CD4-positive, alpha-beta memory T cell (primary cell): ENCODE measurements at places on chromosomes 4 and X. TPM values are rescaled to one million over a fixed set of nuclear protein-coding genes. Genes with fewer than 3 reads are reported as not detected.

SPANXN4 gene
- polyA plus RNA-seq = not detected

HNRNPDL gene
- polyA plus RNA-seq = 279 TPM

XKRX gene
- not detected for polyA plus RNA-seq

GC gene
- not detected for polyA plus RNA-seq

DNA sequence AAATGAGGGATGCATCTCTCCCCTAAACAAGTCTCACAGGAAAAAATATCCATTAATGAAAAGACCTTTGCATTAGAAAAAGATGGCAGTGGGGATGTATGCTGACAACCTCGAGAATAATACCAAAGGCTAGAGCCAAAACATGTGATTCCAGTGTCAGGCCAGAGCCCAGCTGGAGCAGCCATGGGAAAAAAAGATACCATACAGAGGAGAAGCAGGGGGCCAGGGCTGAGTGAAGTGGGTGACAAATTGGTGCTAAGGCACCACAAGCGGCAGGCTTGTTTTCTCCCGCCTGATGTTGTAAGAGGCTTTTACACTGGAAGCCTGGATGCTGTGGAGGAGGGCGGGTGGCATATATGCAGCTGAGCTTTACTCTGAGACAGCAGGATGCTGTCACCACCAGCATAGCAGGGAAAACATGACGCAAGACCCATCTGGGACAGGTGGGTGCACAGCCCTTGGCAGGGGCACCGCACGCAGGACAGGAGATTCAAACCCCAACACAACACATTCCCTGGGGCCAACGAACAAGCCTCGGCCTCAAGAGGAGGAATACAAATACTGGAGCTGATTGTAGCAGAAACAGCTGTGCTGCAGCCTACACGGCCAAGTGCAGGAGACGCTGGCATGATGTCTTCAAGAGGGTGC is 91.9 kb downstream of the TSPAN5 start:
- H3K4me3 ChIP-seq = no peak overlapping the region
- no peaks in the 10 kb centered on the region for H3K27me3 ChIP-seq
- no peaks in the 10 kb centered on the region for H3K4me1 ChIP-seq
- H3K27ac ChIP-seq = no peak overlapping the region
- H3K36me3 ChIP-seq = no peaks in the 10 kb centered on the region

GRCh38 chrX:129193357-129193756 is 329.9 kb downstream of the SMARCA1 start:
- H3K4me3 ChIP-seq = no peak overlapping the region
- no peaks in the 10 kb centered on the region for H3K4me1 ChIP-seq
- no peak for DNase-seq
- H3K27me3 ChIP-seq = no peaks in the 10 kb centered on the region
- H3K36me3 ChIP-seq = no peaks in the 10 kb centered on the region

DNA sequence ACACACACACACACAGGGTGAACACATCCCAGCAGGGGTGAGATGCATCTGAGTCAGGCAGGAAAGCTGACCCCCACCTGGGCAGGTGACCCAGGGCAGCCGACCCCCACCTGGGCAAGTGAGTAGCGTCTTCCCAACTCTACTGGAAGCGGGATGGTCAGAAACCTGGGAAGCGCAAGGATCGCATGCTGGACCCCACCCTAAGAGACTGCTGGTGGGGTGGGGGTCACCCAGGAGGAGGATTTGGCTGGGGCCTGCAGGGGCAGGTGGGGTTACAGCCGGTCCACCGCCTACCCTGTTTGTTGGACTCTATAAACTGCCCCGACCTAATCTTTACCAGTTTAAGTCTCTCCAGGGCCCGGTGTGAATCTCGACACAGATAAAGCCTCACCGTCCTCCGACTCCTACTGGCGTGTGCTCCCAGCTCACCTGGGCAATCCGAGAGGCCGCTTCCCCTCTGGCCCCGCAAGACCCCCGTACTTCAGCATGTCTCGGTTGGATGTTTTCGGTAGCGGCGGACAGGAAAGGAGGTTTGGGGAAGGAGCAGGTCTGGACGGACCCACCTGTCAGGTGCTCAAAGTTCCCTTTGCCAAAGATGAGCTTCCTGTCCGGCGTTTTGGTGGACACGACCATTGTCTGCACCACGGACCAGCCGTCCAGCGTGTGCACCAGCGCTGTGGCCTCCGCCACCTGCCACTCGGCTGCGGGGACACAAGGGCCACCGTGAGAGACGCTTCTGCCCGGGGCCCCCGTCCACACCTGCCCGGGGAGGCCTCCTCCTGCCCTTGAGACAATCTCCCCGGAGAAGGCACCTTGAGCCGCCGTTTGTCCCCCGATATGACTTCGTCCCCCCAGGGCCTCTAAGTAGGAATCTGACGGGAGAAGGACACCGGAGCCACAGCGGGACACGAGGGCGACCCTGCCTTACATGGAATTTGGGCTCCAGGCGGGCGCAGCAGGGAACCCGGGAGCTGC is 2.0 kb downstream of the GTPBP6 start:
- no peak overlapping the region for H3K27ac ChIP-seq
- H3K27me3 ChIP-seq = no peaks in the 10 kb centered on the region
- H3K36me3 ChIP-seq = peaks cover 31% of the 10 kb centered on the region
- DNase-seq = no peak
- peaks cover 29% of the 10 kb centered on the region for H3K4me1 ChIP-seq

- DNase-seq = no peak
- H3K4me1 ChIP-seq = peaks cover 19% of the 10 kb centered on the region
- H3K27me3 ChIP-seq = no peaks in the 10 kb centered on the region
- H3K27ac ChIP-seq = no peak overlapping the region
These were observed 18.3 kb upstream of the H2AZ1 start for GRCh38 chr4:99968330-99968729.

- H3K27me3 ChIP-seq = no peaks in the 10 kb centered on the region
- no peak for DNase-seq
- no peak overlapping the region for H3K27ac ChIP-seq
- peaks cover 13% of the 10 kb centered on the region for H3K4me1 ChIP-seq
- H3K36me3 ChIP-seq = no peaks in the 10 kb centered on the region
These were observed 40.3 kb downstream of the PPM1K start for GRCh38 chr4:88244056-88244455.

DNA sequence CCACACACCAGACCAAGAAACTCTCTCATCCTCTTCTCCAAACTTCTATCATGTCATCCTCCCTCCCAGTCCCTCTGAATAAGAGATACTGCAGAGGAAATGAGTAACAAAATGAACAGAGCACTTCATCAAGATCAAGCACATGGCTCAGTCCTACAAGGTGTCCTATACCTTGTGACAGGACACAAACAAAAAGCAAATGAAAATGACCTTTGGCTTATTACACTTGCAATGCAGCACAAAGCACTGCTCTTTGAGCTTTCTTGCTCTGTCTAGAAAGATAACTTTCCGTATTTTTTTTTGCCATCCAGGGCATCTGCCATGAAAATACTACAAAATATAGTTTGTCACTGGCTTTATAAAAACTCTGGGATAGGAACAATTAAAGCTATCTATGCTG is 402.7 kb downstream of the HNRNPD start:
- no peak overlapping the region for H3K27ac ChIP-seq
- DNase-seq = no peak
- H3K27me3 ChIP-seq = no peaks in the 10 kb centered on the region
- H3K4me3 ChIP-seq = no peak overlapping the region

DNA sequence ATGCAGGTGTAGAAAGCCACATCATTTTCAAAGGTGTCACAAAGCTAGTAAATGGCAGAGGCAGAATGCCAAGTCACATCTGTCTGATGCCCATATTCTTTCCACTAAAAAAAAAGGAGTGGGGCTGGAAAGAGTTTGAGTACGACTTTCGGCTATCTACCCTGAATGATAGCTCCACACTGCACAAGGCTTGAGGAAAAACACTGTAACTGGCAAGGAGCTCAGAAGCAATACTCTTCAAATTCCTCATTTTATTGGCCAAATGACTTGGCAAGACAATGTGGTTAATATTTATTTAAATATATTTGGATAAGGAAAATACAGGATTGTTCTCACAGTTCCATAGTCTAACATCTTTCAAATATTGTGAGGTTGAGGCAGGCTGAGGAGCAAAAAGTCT is 5.4 kb upstream of the ADH1C start:
- H3K4me1 ChIP-seq = no peaks in the 10 kb centered on the region
- no peak overlapping the region for H3K4me3 ChIP-seq
- no peaks in the 10 kb centered on the region for H3K36me3 ChIP-seq
- no peak for DNase-seq
- H3K27ac ChIP-seq = no peak overlapping the region
- H3K27me3 ChIP-seq = no peaks in the 10 kb centered on the region

DNA sequence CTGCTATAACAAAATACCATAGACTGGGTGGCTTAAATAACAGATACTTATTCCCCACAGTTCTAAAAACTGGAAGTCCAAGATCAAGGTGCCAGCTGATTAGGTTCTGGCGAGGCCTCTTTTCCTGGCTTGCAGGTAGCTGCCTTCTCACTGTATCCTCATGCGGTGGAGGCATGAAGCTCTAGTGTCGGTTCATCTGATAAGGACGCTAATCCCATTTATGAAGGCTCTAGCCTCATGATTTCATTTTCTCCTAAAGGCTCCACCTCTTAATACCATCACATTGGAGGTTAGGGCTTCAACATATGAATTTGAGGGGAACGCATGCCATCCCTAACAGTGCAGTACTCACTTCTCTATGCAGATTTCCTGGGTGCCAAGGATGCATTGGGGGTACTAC is 57.9 kb upstream of the STIM2 start:
- H3K36me3 ChIP-seq = no peaks in the 10 kb centered on the region
- H3K4me1 ChIP-seq = no peaks in the 10 kb centered on the region
- no peak for DNase-seq
- H3K27ac ChIP-seq = no peak overlapping the region
- H3K27me3 ChIP-seq = no peaks in the 10 kb centered on the region
- H3K4me3 ChIP-seq = no peak overlapping the region

DNA sequence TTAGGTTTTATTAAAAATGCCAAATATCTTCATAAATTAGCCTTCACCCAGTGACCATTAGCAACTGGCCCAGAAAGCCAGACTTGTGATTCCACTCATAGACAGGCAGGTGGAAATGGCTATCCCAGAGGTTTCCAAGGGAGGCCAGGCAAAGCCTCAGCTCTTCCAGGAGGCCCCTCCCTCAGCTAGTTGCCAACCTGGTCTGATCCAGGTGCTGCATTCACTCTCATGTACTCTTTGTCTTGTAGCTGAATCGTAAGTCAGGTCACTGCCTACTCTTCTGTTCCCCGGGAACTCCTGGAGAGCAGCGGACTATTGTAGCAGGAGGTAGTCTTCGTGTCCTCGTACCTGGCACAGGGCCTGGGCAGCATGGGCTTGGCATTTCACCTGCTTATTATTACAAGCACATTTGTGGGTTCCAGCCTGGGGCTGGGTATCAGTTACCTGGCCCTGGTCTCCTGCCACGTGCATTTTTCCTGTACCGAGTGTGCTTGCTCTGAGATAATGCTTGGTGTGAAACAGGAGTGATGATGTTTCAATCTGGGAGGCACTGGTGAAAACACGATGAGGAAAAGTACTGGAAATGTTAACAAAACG is 101.6 kb downstream of the FAM193A start:
- H3K4me3 ChIP-seq = no peak overlapping the region
- no peak overlapping the region for H3K27ac ChIP-seq
- H3K4me1 ChIP-seq = no peaks in the 10 kb centered on the region

DNA sequence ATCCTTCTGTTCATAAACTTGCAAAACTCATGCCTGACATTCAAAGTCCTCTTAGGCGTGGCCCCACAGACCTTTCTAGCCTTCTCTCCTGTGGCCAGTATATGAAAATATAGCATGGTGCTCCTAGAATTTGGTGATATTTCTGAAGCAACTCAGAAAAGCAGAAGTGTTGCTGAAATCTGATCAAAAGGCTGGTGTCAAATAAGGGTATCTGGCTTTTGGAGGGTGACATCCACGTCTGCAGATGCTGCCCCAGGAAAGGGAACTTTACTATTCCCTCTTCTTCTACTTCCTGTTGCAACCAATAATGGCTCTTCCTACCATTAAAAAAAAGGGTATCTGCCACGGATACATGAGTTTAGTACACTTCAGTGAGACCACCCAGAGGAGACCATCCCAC is 83.9 kb upstream of the RPS6KA3 start:
- H3K27me3 ChIP-seq = no peaks in the 10 kb centered on the region
- H3K27ac ChIP-seq = no peak overlapping the region
- peaks cover 17% of the 10 kb centered on the region for H3K4me1 ChIP-seq
- H3K36me3 ChIP-seq = no peaks in the 10 kb centered on the region
- H3K4me3 ChIP-seq = no peak overlapping the region
- DNase-seq = no peak

DNA sequence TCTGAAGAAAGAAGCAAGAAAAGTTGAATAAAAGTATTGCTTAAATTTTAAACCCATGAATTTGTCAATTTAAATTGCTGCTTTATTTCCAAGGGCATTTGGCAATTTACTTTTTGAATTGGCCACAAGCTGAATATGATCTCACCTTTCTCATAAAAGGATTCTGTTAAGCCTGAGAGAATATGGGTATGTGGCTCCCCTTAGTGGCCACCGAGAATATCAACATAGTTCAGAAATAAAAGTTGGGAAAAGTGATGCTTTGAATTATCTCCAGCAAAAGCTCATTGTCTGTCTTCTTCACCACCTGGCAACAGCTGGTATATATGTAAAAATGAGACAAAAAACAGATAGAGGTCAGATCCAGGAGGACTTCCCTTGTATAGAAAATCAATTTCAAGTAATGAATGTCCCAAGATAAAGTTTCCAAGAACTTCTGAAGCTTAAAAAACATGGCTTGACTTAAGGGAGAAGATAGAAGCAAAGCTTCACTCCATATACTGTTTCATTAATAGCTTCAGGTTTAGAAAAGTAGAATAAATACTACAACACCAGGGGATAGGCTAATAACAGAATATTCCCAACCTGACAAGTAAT is 290.7 kb upstream of the FAM241A start:
- H3K27ac ChIP-seq = no peak overlapping the region
- DNase-seq = no peak
- H3K27me3 ChIP-seq = no peaks in the 10 kb centered on the region
- no peaks in the 10 kb centered on the region for H3K36me3 ChIP-seq

GRCh38 chr4:112343330-112344080 is 46.3 kb downstream of the ALPK1 start:
- no peaks in the 10 kb centered on the region for H3K27me3 ChIP-seq
- H3K4me3 ChIP-seq = no peak overlapping the region
- no peaks in the 10 kb centered on the region for H3K36me3 ChIP-seq
- H3K4me1 ChIP-seq = no peaks in the 10 kb centered on the region

DNA sequence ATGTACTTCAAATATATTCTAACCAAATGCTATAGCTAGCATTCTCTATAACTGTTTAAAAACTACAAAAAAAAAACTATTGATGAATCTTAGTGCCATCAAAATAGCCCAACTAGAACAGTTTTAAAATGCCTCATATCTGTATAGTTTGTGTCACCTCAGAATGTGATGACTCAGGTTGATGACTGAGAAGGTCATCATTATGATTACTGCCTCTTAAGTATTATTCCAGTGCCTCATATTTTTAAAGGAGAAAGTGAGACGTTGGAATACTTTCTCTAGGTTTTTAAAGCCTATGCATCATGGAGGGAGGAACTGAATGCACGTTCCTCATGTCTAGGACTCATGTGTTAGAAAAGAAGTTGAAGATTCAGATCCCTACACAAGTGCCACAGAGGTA is 88.2 kb downstream of the TMA16 start:
- no peak overlapping the region for H3K4me3 ChIP-seq
- no peaks in the 10 kb centered on the region for H3K4me1 ChIP-seq
- no peaks in the 10 kb centered on the region for H3K27me3 ChIP-seq
- no peak overlapping the region for H3K27ac ChIP-seq

- H3K36me3 ChIP-seq = no peaks in the 10 kb centered on the region
- H3K27ac ChIP-seq = no peak overlapping the region
- no peak overlapping the region for H3K4me3 ChIP-seq
- no peaks in the 10 kb centered on the region for H3K27me3 ChIP-seq
These were observed 174.0 kb upstream of the PRPS2 start for GRCh38 chrX:12617241-12617640.

- no peaks in the 10 kb centered on the region for H3K4me1 ChIP-seq
- no peak overlapping the region for H3K4me3 ChIP-seq
- H3K27ac ChIP-seq = no peak overlapping the region
- H3K27me3 ChIP-seq = no peaks in the 10 kb centered on the region
- H3K36me3 ChIP-seq = no peaks in the 10 kb centered on the region
These were observed 16.4 kb downstream of the FGF2 start for GRCh38 chr4:122842984-122843531.
